ENCODE measurements at places on chromosomes 6 and 20.

DNA sequence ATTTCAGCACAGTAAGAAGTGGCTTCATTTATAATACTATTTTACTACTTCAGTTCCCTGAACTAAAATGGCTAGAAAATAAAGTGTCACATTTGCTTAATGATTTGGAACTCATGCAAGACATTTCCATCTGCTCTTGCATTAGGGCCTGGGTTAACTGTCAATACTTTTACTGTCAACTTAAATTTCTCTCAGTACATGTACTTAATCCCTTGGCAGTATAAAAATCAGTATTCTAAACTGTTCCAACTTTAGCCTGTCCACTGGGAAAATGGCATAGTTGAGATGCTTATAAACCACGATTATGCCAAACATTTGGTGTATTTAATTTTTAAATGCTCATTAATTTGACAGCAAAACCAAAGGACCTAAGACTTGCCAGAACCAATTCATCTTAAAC, 154.5 kb downstream of the ASCC3 start:
- no peak for DNase-seq

DNA sequence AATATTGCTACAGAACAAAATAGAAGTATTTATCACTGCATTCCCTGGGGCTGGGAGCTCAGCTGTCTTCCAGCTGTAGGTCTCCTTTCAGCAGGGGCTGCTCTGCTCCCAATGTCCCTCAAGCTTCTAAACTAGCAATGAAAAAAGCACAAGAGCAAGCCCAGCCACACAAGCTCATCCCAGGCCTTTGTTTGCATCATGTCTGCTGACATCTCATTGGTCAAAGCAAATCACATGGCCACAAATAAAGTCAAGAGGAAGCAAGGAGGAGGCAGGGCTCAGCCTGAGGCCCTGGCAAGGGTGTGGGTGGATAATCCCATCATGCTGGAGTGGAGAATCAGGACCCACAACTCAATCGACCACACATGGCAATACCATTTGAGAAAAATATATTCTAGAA, 2.2 kb upstream of the BFSP1 start:
- no peak for DNase-seq

- no peak for DNase-seq
Observed at GRCh38 chr20:60206259-60206658, 248.0 kb downstream of the CDH26 start.

DNA sequence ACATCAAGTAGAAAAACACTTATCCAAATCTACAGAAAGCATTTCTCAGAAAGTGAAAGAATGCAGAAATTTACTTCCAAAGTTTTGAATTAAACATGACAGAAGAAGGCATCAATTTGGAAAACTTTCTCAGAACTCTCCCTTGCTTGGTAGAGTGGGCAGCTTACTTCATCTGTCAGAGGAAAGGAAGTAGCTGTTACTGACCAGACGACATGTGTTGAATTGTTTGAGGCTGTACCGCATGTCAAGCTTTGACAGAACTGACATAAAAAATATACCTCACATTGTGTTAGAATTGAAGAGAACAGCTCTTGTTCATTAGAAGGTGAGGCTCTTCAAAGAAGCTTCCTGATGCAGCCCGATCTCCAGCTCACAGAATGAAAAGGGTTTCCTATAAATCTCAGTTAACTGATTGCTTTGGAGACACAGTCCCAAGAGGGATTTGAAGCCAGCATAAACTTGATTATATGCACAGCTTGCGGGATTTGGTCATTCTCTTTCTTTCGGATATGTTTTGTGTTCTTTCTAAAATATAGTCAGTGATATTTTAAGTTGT, 190.7 kb downstream of the PLCB1 start:
- DNase-seq: no peak

GRCh38 chr20:57743450-57744095, 33.8 kb upstream of the PMEPA1 start:
- no peak for DNase-seq

- peak; percentile 65 for DNase-seq
Observed at GRCh38 chr6:44002593-44003344, 124.5 kb downstream of the MRPL14 start.

DNA sequence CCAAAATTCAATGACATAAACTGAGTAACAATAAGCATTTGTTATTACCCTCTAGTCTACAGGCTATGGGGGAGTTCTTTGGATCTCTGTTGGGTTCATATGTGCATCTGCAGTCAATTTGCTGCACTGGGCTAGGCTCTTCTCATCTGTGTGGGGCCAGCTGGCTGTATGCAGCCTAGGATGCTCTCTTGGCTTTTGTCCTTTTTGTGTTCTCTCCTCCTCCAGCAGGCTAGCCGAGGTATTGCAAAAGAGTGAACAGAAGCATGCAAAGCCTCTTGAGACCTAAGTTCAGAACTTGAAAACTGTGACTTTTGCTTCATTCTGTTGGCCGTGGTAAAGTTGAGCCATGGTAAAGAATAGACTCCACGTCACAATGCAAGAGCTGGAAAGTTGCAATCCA, 62.8 kb upstream of the FOXO3 start:
- DNase-seq: no peak

DNA sequence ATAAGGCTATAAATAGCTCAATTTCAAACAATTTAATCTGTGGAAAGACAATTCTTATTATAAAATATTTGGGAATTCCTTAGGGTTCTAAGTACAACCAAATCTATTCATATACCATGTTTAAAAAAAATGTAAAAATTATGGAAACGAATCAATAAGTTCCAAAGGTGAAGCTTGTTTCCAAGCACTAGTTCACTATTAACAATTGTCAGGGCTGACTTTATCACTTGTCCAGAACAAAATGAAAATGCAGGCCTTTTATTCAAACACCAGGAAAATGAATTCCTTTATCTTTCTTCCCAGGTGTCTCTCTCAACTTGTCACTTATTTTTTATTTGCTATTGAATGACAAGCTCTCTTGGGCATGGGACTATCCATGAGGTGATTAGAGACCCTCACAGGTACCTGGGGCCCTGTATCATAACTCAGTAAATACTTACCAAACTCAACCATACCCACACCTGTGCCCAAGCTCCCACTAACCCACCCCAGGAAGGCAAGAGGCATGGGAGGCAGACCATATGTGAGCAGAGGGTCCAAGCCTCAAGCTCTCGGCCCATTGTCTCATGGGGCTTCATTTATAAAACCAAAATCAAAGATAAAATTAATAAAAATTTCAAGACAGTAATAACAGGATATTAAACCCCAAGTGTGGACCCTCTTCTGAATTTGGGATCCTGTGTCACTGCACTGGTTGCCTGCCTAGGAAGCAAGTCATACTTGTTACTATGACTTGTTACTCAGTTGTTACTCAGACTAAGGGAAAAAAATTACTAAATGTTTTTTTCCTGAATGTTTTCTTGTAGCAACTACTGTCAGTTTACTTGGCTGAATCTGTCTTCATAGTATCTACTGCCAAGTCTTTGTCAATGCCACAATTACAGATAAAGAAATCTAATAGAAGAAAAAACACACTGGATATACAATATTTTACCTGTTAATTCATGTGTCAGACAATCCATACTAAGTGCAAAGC, 54.7 kb downstream of the PTPRK start:
- DNase-seq: no peak

- DNase-seq: no peak
Observed at GRCh38 chr20:4883051-4883450, 118.3 kb downstream of the SLC23A2 start.

DNA sequence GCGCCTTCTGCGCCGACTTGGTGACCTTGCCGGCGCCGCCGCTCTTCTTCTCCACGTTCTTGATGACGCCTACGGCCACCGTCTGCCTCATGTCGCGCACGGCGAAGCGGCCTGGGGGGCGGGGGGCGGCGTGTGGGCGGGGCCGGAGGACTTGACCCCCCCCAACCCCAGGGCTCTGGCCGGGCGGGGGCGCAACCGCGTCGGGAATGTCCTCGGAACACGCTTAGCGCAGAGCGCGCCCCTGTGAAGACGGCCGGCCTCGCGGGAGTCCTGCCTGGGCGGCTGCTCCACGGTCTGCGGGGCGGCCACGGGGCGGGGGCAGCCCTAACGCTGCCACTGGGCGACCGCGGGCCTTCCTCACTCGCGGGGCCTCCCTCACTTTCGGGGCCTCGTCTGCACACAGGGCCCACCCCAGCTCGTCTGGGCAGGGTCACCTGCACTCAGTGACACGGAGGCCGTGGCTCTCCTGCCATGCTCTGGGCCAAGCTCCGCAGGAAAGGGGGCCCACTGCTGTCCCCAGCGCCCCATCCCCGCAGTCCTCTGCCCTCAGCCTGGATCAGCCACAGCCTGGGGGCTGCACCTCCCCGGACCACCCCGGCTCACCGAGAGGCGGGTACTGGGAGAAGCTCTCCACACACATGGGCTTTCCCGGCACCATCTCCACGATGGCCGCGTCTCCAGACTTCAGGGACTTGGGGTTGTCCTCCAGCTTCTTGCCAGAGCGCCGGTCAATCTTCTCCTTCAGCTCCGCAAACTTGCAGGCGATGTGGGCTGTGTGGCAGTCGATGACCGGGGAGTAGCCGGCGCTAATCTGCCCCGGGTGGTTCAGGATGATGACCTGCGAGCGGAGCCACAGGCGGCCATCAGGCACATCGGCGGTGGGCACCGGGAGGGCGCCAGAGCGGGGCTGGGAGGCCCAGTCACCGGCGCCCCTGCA, 10.3 kb downstream of the EEF1A2 start:
- DNase-seq: no peak

DNA sequence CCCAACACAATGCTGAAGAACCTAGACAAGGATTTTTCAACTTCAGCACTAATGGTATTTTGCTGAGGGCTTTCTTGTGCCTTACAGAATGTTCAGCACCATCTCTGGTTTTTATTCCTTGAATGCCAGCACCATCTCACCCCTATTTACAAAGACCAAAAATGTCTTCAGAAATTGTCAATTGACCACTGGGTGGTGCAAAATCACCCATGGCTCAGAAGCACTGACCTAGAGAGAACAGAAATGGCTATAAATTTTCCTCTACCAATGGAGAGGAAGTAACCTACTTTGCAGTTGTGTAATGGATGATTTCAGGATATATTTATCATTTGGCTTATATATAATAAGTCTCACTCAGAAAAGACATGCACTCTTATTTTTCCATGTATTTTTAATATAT, 431.0 kb upstream of the IRAK1BP1 start:
- no peak for DNase-seq

DNA sequence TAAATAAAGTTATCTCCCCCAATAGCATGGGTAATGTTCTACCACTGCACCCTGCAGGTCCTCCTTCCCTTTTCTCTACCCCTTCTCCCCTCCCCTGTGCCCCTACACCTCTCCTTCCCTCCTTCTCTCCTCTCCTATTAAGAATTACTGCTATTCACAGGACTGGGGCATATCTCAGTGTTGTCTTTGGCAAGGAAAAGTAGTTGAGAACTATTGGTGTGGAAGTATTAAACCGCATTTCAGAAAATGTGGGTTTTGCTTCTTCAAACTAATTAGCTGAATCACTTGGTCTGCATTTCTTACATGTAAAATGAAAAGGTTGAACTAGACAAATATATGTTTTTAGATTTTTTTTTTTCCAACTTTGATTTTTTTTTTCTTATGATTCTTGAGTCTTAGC, 296.3 kb downstream of the CDKAL1 start:
- DNase-seq: no peak

DNA sequence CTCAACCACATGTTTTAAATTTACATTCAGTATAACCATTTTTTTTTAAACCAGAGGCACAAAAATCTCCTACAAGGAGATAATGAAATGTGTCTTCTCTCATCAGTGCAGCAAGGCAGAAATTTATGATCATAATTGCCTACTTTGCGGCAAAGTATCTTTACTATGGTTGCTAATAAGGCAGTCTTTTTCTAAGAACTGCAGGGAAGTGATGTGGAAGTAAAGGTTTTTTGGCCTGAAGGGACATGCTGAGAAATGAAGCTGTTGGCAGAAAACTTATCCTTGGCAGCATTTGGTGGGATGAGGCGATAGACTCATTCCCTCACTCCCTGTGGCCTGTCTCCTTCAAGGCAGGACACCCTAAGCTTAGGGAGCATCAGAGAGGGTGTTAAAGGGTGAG, 48.7 kb downstream of the SCGN start:
- no peak for DNase-seq

DNA sequence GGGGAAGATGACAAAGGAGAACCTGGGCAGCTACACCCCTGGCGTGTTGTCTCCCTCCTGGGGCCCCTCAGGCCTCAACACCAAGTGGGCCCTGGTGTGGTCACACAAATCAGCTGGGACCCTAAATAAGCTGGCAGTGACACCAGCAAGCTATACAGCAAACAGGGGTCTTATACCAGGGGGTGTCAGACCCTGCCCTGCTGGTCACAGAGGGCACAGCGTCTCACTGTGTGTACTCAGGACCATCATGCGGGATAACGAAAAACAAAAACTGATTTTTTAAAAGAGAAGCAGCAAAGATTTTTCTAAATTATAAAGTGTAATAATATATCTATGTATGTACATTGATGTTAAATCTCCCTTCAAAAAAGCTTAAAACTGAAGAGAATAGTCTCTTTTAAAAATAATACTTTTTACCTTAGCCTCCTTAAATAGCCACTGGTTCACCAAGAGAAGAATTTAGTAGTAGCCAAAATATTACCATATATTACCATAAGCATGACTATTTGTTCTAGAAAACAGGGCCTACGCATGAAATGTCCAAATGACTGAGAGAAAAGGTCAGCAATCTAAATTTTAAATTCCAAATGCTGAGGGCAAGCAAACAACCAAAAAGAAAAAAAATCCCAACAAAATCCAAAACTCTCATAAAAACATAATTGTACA, 220.4 kb downstream of the KIF16B start:
- no peak for DNase-seq

Measured in stimulated activated CD4-positive, alpha-beta T cell treated with anti-CD3 and anti-CD28 coated beads, Interleukin-4, amount 100 ng/mL, for 1 hour (primary cell).